A549 treated with GW870086 at 1 μM for 4 hours (cell line): ENCODE measurements at places on chromosomes 12 and 14. TPM values are rescaled to one million over a fixed set of nuclear protein-coding genes. Genes with fewer than 3 reads are reported as not detected.

TMCC3 gene
- 0.88 to 1.8 TPM (median 1.2 TPM) in 5 replicates for total RNA-seq

FRMD6 gene
- 32.2 to 44.2 TPM (median 38.7 TPM) in 5 replicates for total RNA-seq

CACNA1C gene
- 0.03 to 0.05 TPM (median 0.03 TPM) in 3 of 5 replicates, not detected in the others for total RNA-seq

CCDC184 gene
- total RNA-seq: 2.2 to 3.3 TPM (median 3.3 TPM) in 5 replicates

PAX9 gene
- total RNA-seq: 2.1 to 3.4 TPM (median 3.2 TPM) in 5 replicates

DPPA3 gene
- total RNA-seq: not detected in 5 replicates

LRRC10 gene
- not detected in 5 replicates for total RNA-seq

LIN52 gene
- total RNA-seq: 4.2 to 5.4 TPM (median 4.5 TPM) in 5 replicates

DAO gene
- not detected in 5 replicates for total RNA-seq

PLEKHD1 gene
- total RNA-seq: 0.03 to 0.07 TPM (median 0.03 TPM) in 3 of 5 replicates, not detected in the others

GLIPR1L2 gene
- 0.11 to 0.24 TPM (median 0.22 TPM) in 5 replicates for total RNA-seq

DTX1 gene
- 0.41 to 0.56 TPM (median 0.50 TPM) in 5 replicates for total RNA-seq

CD69 gene
- total RNA-seq: 0.16 TPM in 1 of 5 replicates, not detected in the others

PRPH gene
- total RNA-seq: 1.6 to 2.1 TPM (median 2.0 TPM) in 5 replicates

TAS2R19 gene
- total RNA-seq: 0.15 TPM in 1 of 5 replicates, not detected in the others

TNS2 gene
- 31.3 to 48.7 TPM (median 41.7 TPM) in 5 replicates for total RNA-seq

SIRT4 gene
- 0.48 to 1.7 TPM (median 0.76 TPM) in 5 replicates for total RNA-seq

HAL gene
- 0.29 to 0.75 TPM (median 0.36 TPM) in 5 replicates for total RNA-seq

KRT71 gene
- total RNA-seq: not detected in 5 replicates

RPL6 gene
- 2,146 to 2,375 TPM (median 2,166 TPM) in 5 replicates for total RNA-seq

BMP4 gene
- total RNA-seq: 1.3 to 3.2 TPM (median 1.6 TPM) in 5 replicates
